Stimulated activated CD8-positive, alpha-beta memory T cell treated with anti-CD3 and anti-CD28 coated beads, Interleukin-4, amount 100 ng/mL, for 48 hours (primary cell): ENCODE measurements at places on chromosomes 6 and 20.

GRCh38 chr20:48747840-48748414 is 79.9 kb downstream of the PREX1 start:
- no peak for DNase-seq

DNA sequence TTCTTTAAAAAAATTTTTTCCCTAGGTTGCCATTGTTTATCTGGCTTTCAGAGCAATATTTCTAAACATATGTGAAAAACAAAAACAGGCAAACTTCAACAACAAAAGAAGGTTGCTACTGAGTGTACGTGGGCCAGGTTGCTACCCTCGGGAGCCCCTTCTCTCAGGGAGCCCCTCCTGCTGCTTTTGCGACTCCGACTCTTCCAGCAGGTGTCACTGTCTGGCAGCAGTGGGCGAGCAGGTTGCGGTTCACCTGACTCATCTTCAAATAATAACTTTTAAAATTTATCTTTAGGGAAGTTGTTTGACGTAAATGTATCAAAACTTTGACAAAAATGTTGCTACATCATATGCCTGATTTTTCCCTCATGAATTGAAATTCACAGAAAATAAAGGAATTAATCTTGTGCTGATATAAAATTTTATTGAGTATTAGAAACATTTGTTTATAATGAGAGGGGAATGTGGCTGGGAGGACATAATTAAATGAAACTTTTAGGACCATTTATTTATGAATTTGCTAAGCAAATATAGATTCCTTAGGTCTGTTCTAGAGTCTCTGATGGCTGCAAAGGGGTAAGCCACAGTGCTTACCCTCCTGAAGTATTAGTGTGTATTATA is 138.8 kb downstream of the HIVEP1 start:
- DNase-seq: peak; percentile 60

DNA sequence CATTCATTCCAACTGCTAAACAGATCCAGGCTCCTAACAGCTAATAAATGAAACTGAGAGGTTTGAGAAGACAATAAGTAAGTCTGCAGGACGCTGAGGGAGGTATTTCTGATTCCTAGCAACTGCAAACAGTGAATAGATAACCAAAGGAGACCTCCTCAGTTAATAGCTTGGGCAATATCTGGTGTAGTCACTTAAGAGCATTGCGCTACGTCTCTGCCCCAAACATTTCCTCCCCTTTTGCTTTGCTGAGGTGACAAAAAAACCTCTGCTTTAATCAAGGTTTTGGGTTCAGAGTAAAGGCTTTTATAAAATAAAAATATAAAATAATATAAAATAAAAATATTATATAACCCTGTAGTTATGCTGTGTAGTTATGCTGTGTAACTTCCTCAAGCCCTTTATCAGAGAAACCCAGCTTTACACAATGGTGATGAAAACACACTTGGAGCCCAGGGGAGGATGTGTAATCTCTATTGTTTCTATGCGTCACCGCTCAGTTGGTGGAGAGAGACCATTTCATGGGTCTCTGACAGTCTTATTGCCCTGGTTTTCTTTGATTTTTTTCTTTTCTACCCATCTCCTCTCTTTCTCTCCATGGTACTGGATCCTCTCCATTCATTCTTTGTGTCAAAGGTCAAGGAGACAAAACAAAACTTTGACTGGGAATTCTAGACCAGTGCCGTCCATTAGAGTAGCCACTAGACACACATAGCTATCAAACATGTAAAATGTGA is 18.9 kb upstream of the CALHM5 start:
- no peak for DNase-seq

DNA sequence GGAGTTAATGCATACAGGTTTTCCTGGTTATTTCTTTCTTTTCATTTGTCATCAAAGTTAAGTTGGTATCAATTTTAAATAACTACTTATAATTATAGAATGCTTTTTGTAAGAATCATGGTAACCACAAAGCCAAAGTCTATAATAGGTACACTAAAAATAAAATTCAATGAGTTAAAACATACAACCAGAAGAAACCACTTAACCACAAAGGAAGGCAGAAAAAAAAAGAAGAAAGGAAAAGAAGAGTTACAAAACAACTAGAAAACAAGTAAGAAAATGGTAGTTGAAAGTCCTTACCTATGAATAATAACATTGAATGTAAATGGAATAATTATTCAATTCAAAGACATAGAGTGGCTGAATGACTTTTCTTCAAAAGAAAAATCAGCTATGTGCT is 45.6 kb downstream of the THBS2 start:
- DNase-seq: no peak

- no peak for DNase-seq
These were observed 133.7 kb downstream of the LCA5 start for GRCh38 chr6:79403563-79403962.
